Omental fat pad (tissue), 4 donors: ENCODE measurements at places on chromosomes 7 and 10. TPM values are rescaled to one million over a fixed set of nuclear protein-coding genes. Genes with fewer than 3 reads are reported as not detected.
A peak's percentile ranks its signal among the peaks of the same experiment; 100 is the strongest.

GRCh38 chr7:55110993-55111361 lies 92.2 kb downstream of the EGFR start:
- DNase-seq: no peak

DNA sequence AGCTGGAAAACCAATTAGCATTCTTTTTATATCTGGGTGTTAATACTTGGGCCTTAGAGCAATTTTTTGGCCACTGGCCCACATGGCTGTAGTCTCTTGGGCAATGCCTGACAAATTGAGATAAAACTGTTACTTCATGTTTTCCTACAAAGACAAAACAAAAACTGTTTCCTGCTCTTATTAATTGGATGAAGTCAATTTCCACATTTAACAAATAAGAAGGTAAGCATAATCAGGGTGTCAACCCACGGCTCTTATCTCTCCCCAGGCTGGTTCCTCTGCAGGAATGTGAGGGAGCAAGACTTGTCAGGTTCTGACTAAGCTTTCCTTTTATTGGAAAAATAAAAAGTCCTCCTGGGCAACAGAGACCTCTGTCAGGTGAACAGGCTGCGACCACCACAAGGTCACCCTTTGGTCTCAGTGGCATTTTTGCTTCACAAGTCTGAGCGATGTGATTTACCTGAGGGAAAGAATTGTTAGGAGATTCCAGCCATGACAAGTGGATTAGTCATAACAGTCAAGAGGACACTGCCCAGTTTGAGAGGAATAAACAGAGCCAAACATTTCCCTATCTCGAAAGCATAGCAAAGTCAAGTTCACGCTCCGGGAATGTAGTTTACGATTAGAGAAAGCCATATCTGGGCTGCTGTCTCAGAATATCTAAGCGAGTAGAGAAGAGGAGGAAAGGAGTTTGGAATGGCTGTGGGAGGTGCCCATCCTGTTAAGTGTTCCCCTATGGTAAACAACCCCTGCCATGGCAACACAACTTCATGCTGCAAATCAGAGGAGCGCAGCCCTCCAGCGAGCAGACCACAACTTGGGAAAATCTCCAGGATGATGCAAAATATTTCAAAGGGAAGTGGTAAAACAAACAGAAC lies 144.4 kb downstream of the TES start:
- DNase-seq: peak; percentile 35

DNA sequence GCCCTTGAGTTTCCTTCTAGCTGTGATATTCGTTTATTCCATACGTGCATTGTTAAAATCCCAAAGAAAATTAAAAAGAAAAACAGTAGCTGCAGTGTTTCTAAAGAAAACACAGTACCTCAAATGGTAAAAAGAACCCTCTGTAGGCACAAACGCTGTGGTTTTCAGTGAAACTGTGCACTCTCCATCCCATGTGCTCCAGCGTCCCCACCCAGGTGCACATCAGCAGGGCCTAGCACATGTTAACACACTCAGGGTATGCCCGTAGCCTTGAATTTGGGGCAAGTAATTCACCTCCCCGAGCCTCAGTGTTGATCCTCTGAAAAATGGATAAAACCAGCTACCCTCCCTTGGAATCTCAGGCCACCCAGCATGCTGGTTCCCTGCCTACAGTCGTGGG lies 9.5 kb downstream of the SLC18A2 start:
- DNase-seq: no peak

DNA sequence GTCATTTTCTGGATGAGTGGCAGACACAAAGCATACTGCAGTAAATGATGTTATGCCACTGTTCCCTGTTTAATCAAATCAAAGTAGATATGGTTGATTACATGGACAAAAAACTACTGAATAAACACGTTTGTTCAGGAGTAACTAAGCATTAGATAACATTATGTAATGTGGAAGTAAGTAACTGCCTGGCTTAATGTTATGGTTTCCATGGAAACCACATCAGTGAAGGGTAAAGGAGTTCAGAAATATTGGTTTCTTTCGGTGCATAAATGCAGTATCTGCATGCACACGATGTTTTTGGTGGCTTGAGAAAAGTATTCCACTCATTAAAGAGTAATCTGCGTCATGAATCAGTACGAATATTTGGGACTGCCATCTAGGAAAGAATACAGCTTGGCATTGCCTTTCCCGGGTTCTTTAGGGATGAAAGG lies 131.3 kb upstream of the PRKCQ start:
- DNase-seq: no peak

- no peak for DNase-seq
These were observed 140.4 kb upstream of the GDF10 start for GRCh38 chr10:47159361-47160260.

GRCh38 chr10:4120096-4120853 lies 335.3 kb upstream of the KLF6 start:
- DNase-seq: no peak

DNA sequence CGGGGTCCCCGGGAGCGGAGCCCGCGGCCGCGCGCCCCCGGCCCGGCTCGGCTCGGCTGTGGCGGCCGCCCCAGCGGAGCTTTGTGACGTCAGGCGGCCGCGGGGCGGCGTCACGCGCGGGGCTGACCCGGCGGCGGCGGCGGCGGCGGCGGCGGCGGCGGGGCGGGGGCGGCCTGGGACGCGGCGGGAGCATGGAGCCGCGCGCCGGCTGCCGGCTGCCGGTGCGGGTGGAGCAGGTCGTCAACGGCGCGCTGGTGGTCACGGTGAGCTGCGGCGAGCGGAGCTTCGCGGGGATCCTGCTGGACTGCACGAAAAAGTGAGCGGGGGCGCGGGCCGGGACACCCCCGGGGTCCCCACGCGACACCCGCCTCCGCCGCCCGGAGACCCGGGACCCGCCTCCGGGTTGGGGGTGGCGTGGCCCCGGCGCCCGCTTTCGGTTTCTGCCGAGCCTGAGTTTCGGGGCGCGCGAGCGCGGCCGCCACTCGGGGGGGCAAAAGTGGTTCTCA lies at the start of gene PWWP2B:
Gene PWWP2B (plus strand): TSS at position 165 of the 506 bp plus-strand sequence. CDS start 27 bp downstream, at position 192.
- DNase-seq: no peak

GRCh38 chr7:140225562-140226249 lies 48.9 kb upstream of the KDM7A start:
- no peak for DNase-seq

DNA sequence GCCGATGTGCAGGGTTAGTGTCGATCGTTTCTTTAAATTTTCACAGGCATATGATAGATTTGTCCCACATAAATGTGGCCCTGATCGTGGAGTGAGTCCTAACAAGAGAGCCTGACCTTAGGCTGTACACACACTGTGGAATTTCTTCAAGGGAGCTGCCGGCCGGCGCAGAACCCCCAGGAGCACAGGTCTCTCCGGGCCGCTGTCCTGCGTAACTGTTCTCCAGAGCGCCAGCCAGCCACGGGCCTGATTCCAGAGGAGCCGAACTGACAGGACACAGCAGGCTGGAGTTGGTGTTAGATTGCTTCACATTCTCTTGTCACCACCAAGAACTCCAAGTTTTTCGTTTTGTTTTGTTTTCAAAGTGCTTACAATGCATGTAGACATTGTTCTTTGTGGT lies 37.3 kb downstream of the SHH start:
- DNase-seq: no peak

DNA sequence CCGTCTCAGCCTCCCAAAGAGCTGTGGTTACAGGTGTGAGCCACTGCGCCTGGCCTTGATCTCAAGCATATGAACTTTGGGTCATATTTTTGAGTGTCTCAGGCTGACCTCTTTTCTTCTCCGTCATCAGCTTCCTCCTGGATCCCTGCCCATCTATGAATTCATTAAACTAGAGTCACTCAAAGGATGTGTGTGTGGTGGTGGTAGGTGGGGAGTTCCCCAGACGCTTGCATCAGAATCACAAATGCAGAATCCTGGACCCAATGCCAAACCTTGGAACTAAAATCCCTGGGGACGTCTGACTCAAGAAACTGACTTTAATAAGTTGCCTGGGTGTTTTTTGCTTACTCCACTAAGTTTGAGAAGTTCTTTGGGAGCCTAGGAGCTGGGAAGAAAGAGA lies 6.7 kb upstream of the CREB5 start:
- DNase-seq: peak; percentile 32

DNA sequence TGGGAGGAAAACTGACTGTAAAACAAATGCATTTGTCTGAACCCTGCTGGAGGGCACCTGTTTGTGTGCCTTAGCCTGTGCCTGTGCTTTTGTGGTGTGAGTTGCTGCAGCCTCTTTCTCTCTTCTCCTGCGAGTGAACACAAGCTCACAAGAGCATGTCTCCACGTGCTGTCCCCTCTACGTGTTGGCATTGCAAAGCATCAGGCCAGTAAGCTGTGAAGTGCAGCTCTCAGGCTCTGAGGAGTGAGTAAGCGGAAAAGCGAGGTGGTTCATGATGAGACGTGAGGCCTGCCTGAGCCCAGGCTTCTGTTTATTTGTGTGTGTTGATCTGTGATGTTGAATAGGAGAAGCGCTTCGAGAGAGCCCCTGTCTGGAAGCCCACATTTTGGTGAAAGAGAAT lies 85.6 kb upstream of the PDCD4 start:
- no peak for DNase-seq

DNA sequence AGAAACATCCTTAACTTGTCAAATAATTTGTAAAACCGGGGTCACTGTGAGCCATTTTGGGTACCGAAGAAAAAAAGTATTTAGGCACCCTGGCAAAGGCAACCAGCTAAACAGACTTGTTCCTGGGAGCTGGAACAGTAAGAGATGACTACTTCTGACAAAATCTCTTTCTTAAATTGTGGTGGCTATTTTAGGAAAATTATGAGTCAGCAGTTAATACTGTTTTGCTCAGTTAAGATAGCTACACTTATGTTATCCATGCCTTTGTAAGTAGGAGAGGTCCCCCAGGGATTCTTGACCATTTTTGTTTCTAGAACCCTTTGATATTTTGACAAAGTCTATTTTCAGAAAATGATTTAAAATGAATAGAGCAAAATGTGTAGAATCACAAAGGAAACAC lies 68.7 kb downstream of the TAX1BP1 start:
- no peak for DNase-seq

- DNase-seq: no peak
These were observed 172.8 kb downstream of the GATA3 start for GRCh38 chr10:8227246-8227645.

GRCh38 chr10:33402220-33403073 lies 68.0 kb upstream of the NRP1 start:
- no peak for DNase-seq

DNA sequence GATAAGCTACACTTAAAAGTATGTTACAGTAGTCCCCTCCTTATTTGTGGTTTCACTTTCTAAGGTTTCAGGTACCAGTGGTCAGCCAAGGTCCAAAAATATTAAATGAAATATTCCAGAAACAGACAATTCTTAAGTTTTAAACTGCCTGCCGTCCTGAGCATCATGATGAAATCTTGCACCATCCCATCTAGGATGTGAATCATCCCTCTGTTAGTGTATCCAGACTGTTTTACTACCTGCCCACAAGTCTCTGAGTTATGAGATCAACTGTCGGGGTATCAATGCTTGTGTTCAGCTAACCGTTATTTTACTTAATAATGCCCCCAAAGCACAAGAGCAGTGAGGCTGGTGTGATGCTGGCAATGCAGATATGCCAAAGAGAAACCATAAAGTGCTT lies 11.4 kb downstream of the KDM7A start:
- DNase-seq: no peak

- no peak for DNase-seq
These were observed 66.9 kb downstream of the CDHR3 start for GRCh38 chr7:106029941-106030340.

The TMEM184A gene
- total RNA-seq: 3.1 TPM

The ACTR3C gene
- 12.9 TPM for total RNA-seq

The ADCY1 gene
- total RNA-seq: 3.0 TPM

The ACSM6 gene
- not detected for total RNA-seq

The STK17A gene
- total RNA-seq: 60.2 TPM

The SSC4D gene
- 2.1 TPM for total RNA-seq

The ING3 gene
- total RNA-seq: 15.5 TPM

The TET1 gene
- total RNA-seq: 5.9 TPM

The RBAK gene
- total RNA-seq: 6.7 TPM
